Mesangial cell (primary cell): ENCODE measurements at places on chromosomes 1 and 21. TPM values are rescaled to one million over a fixed set of nuclear protein-coding genes. Genes with fewer than 3 reads are reported as not detected.

The S100A3 gene
- total RNA-seq = 5.8 and 42.2 TPM in 2 replicates

The THEM5 gene
- not detected in 2 replicates for total RNA-seq

The TACSTD2 gene
- 3.1 and 13.9 TPM in 2 replicates for total RNA-seq

The TMEM269 gene
- total RNA-seq = 0.25 TPM in 1 of 2 replicates, not detected in the other

The TOMM40L gene
- 9.3 and 10.0 TPM in 2 replicates for total RNA-seq

The NBPF14 gene
- 20.0 and 36.6 TPM in 2 replicates for total RNA-seq

The EDEM3 gene
- 11.7 and 14.2 TPM in 2 replicates for total RNA-seq

The PROK1 gene
- total RNA-seq = not detected in 2 replicates

The SPATA6 gene
- 1.3 and 3.2 TPM in 2 replicates for total RNA-seq

The ZFP69B gene
- total RNA-seq = 1.8 and 2.6 TPM in 2 replicates

The CELA2B gene
- total RNA-seq = not detected in 2 replicates

The NBL1 gene
- 88.3 and 288 TPM in 2 replicates for total RNA-seq

The UAP1 gene
- 19.8 and 57.8 TPM in 2 replicates for total RNA-seq

The NIBAN1 gene
- total RNA-seq = 11.6 and 38.4 TPM in 2 replicates

The EXOSC10 gene
- total RNA-seq = 39.2 and 59.6 TPM in 2 replicates

The EPS15 gene
- total RNA-seq = 18.4 and 22.1 TPM in 2 replicates

The RNU1-1 gene
- total RNA-seq = under 0.01 TPM in 2 replicates

The PRR9 gene
- not detected in 2 replicates for total RNA-seq

The SPAG17 gene
- total RNA-seq = under 0.01 and 0.25 TPM in 2 replicates

The GALE gene
- total RNA-seq = 88.9 and 107 TPM in 2 replicates

The FAM229A gene
- 1.3 and 4.2 TPM in 2 replicates for total RNA-seq

The LAPTM5 gene
- 0.25 and 0.33 TPM in 2 replicates for total RNA-seq

The PIAS3 gene
- 29.7 and 31.9 TPM in 2 replicates for total RNA-seq

The CRABP2 gene
- total RNA-seq = 2.1 and 19.6 TPM in 2 replicates

The SHISAL2A gene
- not detected in 2 replicates for total RNA-seq

The S100A7 gene
- total RNA-seq = not detected in 2 replicates

The CD1D gene
- 0.49 and 1.3 TPM in 2 replicates for total RNA-seq

The ACTL8 gene
- not detected in 2 replicates for total RNA-seq

The TMPRSS15 gene
- total RNA-seq = not detected in 2 replicates

The TFF2 gene
- not detected in 2 replicates for total RNA-seq

The TSPAN1 gene
- 2.8 and 10.3 TPM in 2 replicates for total RNA-seq

The STIL gene
- total RNA-seq = 3.2 and 22.2 TPM in 2 replicates

The ARHGEF16 gene
- 8.6 and 17.7 TPM in 2 replicates for total RNA-seq

The IPO13 gene
- total RNA-seq = 24.3 and 29.8 TPM in 2 replicates

The LPGAT1 gene
- 33.1 and 48.4 TPM in 2 replicates for total RNA-seq

The CLDN17 gene
- total RNA-seq = not detected in 2 replicates

The TCEANC2 gene
- 2.0 and 2.6 TPM in 2 replicates for total RNA-seq

The BTBD8 gene
- total RNA-seq = 0.65 and 3.0 TPM in 2 replicates

The ZNF683 gene
- not detected in 2 replicates for total RNA-seq

The GBP6 gene
- total RNA-seq = not detected in 2 replicates

The LYPD8 gene
- total RNA-seq = not detected in 2 replicates

The TOR1AIP1 gene
- 31.8 and 35.0 TPM in 2 replicates for total RNA-seq

The KHDC4 gene
- total RNA-seq = 16.3 and 23.2 TPM in 2 replicates

The CEP104 gene
- 32.1 and 65.3 TPM in 2 replicates for total RNA-seq

The CASQ2 gene
- total RNA-seq = not detected in 2 replicates

The SLAMF9 gene
- not detected in 2 replicates for total RNA-seq

The CFAP45 gene
- total RNA-seq = 0.16 and 0.63 TPM in 2 replicates

The BATF3 gene
- total RNA-seq = 1.8 and 2.6 TPM in 2 replicates

The AADACL3 gene
- total RNA-seq = not detected in 2 replicates

The SLC26A9 gene
- not detected in 2 replicates for total RNA-seq

The PADI1 gene
- 1.3 and 2.4 TPM in 2 replicates for total RNA-seq

The NBPF6 gene
- 0.16 TPM in 1 of 2 replicates, not detected in the other for total RNA-seq

The HSPA13 gene
- 24.5 and 34.7 TPM in 2 replicates for total RNA-seq

The DFFB gene
- 5.2 and 8.3 TPM in 2 replicates for total RNA-seq

The LRRC39 gene
- 0.38 TPM in 1 of 2 replicates, not detected in the other for total RNA-seq

The VTCN1 gene
- 0.13 TPM in 1 of 2 replicates, not detected in the other for total RNA-seq

The CFAP107 gene
- total RNA-seq = not detected in 2 replicates

The NUDT4B gene
- total RNA-seq = 15.0 and 15.6 TPM in 2 replicates
